Neural progenitor cell (in vitro differentiated cells): ENCODE measurements at places on chromosomes 16 and 17. TPM values are rescaled to one million over a fixed set of nuclear protein-coding genes. Genes with fewer than 3 reads are reported as not detected.
A peak's percentile ranks its signal among the peaks of the same experiment; 100 is the strongest.

LRRC45 gene
- 15.4 and 46.7 TPM in 2 replicates for total RNA-seq

COX6A2 gene
- not detected in 2 replicates for total RNA-seq

C17orf50 gene
- not detected in 2 replicates for total RNA-seq

KRTAP4-6 gene
- total RNA-seq, result not detected in 2 replicates

CALB2 gene
- 0.62 TPM in 1 of 2 replicates, not detected in the other for total RNA-seq

CCL16 gene
- not detected in 2 replicates for total RNA-seq

- H3K27ac ChIP-seq, result no peak overlapping the region
- H3K4me1 ChIP-seq, result no peaks in the 10 kb centered on the region
- no peaks in the 10 kb centered on the region for H3K36me3 ChIP-seq
Measured at GRCh38 chr16:2827831-2828520, 2.1 kb upstream of the ZG16B start.

DNA sequence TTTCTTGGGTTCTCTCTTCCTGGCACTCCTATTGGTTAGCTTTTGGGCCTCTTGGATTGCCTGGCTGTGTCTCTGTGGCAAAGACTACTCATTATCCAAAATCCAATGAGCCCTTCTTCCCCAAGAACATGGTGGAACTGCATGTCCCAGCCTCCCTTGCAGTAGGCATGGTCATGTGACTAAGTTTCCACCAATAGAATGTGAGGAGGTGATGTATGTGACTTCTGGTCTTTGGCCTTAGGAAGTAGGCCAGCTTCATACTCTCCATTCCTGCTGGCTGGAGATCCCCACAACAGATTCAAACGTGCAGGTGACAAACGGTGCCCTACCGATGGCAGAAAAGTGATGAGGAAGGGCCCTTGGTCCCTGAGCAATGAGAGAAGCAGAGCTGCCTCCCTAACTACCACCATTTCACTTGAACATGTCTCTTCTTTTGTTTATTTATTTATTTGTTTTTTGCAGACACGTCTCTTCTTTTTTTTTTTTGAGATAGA is 17.3 kb upstream of the SPN start:
- H3K4me3 ChIP-seq, result no peak overlapping the region
- no peaks in the 10 kb centered on the region for H3K36me3 ChIP-seq
- H3K27me3 ChIP-seq, result no peaks in the 10 kb centered on the region
- peaks cover 7% of the 10 kb centered on the region for H3K4me1 ChIP-seq
- no peak overlapping the region for H3K27ac ChIP-seq
- no peak for DNase-seq

GRCh38 chr17:41915566-41915965 is 3.2 kb downstream of the ACLY start:
- H3K4me1 ChIP-seq, result peaks cover 48% of the 10 kb centered on the region
- H3K36me3 ChIP-seq, result no peaks in the 10 kb centered on the region
- no peaks in the 10 kb centered on the region for H3K27me3 ChIP-seq
- no peak for DNase-seq

DNA sequence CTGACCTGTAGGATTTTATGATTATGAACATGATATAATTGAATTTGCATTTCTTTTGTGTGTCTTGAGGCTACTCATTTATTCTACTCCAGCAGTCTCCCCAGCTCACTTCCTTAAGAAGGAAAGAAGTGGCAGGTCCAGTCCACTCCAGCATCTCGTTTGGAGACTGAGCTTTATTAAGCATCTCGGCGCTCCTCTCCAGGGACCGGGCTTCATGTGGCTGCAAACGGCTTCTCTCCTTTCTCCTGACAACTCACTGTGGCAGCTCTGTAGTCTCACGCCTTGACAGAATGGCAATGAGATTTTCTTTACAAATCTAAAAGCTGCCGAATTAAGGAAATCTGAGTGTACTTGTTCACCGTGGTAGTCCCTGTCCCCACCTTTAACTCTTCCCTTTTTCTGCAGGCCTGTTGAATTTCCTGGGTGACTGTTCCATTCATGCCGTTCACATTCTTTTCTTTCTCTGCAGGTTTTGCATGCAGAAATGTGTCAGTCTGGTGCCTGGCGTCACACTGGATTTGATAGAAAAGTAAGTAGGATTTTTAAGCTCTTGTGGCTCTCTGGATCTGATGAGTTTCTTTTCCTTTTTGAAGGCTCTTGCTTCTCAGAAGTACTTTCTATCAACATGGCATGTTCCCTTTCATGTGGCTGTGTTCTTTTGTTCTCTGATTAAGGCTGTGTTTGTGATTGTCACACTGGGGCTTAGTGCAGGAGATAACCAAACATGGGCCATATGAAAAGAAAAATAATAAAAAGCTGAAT is 200.5 kb upstream of the CHMP6 start:
- H3K4me1 ChIP-seq, result peaks cover 17% of the 10 kb centered on the region
- no peaks in the 10 kb centered on the region for H3K27me3 ChIP-seq
- DNase-seq, result no peak
- H3K27ac ChIP-seq, result no peak overlapping the region

DNA sequence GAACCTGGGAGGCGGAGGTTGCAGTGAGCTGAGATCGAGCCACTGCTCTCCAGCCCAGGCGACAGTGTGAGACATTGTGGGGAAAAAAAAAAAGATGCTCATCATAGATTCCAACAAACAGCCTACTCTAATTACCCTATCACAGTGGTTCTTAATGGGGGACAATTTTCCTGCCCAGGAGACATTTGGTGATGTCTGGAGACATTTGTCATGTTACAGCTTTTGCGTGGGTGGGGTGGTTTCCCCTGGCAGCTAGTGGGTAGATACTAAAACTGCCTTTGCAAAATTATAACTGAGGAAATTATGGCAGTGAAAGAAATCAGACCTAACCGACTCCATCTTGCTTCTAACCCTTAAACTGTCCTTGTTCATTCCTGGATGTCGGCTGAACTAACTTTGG is 92.5 kb upstream of the RBL2 start:
- no peaks in the 10 kb centered on the region for H3K27me3 ChIP-seq
- no peak overlapping the region for H3K27ac ChIP-seq
- no peaks in the 10 kb centered on the region for H3K36me3 ChIP-seq

- peaks cover 9% of the 10 kb centered on the region for H3K4me1 ChIP-seq
- H3K4me3 ChIP-seq, result no peak overlapping the region
- H3K27me3 ChIP-seq, result peaks cover 100% of the 10 kb centered on the region
- H3K27ac ChIP-seq, result no peak overlapping the region
- DNase-seq, result no peak
- no peaks in the 10 kb centered on the region for H3K36me3 ChIP-seq
Measured at GRCh38 chr16:56628486-56629350, 3.1 kb downstream of the MT1E start.

- H3K36me3 ChIP-seq, result no peaks in the 10 kb centered on the region
- H3K4me3 ChIP-seq, result no peak overlapping the region
- H3K4me1 ChIP-seq, result peaks cover 4% of the 10 kb centered on the region
- no peak overlapping the region for H3K27ac ChIP-seq
Measured at GRCh38 chr16:27267037-27267677, 1.4 kb downstream of the NSMCE1 start.

DNA sequence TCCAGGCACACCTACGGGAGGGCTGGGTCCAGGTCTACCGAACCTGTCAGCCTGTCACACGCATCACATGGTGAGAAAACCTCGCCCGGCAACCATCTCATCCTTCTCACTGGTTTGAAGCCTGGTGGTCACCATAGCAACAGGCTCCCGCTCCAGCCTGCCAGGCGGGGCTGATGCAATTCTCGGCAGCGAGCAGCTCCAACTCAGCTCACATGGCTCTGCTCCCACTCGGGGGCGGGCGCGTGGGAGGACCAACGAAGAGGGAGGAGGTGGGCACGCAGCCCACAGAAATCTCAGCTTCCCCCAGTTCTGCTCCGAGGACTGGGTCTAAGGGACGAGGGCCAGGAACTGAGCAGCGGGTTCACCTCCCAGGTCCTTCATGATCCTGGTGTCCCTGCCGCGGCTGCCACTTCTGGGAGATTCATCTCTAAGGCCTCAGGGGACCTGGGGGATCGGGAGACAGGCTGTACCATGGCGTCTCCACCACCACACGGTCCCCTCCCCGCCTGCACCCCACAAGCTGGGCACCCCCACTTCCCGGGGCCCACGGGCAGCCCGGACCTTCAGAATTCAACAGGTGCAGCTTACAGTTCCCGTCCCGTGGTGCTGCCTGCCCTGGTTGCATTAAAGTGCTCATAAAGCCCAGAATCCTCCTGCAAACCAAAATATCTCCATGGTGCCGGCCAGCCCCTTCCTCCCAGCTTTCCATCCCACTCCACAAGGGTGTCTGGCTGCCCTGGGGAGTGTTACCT is 25.8 kb downstream of the ABR start:
- peaks cover 3% of the 10 kb centered on the region for H3K4me1 ChIP-seq
- H3K36me3 ChIP-seq, result no peaks in the 10 kb centered on the region
- peak; percentile 59 for DNase-seq

DNA sequence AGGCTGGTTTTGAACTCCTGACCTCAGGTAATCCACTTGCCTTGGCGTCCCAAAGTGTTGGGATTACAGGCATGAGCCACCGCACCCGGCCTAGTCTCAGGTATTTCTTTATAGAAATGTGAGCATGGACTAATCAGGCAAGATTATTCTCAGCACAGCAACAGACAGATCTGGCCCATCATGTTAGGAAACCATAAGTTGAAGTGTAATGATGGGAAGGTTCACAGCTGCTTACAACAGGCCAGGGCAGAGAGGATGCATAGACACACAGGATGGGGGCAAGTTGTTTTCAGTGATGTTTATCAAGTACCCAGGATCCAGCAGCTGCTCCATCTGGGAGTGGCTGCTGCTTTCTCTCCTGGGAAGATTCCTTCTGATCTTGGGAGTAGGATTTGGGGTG is 16.6 kb upstream of the NOS2 start:
- H3K36me3 ChIP-seq, result no peaks in the 10 kb centered on the region
- no peak for DNase-seq
- no peak overlapping the region for H3K4me3 ChIP-seq
- no peaks in the 10 kb centered on the region for H3K27me3 ChIP-seq
- peaks cover 19% of the 10 kb centered on the region for H3K4me1 ChIP-seq

DNA sequence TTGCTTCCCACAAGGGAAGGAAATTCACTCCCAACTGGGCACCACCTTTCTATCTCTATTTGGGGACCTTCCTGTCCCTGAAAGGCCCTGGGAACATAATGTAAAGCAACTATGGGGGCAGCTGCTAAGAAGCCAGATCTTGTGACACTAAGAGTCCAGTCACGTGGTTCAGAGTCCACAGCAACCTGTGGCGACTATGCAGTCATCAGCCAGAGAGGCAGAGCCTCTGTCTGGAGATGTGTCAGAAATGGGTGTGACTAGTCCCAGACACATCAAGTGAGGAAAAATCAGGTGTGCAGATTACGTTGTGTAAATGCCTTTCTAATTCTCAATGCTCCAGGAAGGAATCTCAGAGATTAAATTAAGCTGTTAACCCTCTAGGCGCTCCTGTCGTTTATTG is 26.6 kb upstream of the SKAP1 start:
- H3K4me3 ChIP-seq, result peak overlapping the region; percentile 32
- H3K27me3 ChIP-seq, result peaks cover 93% of the 10 kb centered on the region
- peak; percentile 48 for DNase-seq
- H3K4me1 ChIP-seq, result no peaks in the 10 kb centered on the region
- no peaks in the 10 kb centered on the region for H3K36me3 ChIP-seq
- H3K27ac ChIP-seq, result no peak overlapping the region

GRCh38 chr17:57774872-57775271 is 29.8 kb upstream of the CCDC182 start:
- H3K27ac ChIP-seq, result no peak overlapping the region
- peaks cover 4% of the 10 kb centered on the region for H3K27me3 ChIP-seq
- peaks cover 2% of the 10 kb centered on the region for H3K4me1 ChIP-seq
- H3K4me3 ChIP-seq, result no peak overlapping the region

GRCh38 chr17:46135126-46135812 is 58.0 kb downstream of the KANSL1 start:
- no peaks in the 10 kb centered on the region for H3K27me3 ChIP-seq
- H3K27ac ChIP-seq, result no peak overlapping the region
- H3K4me1 ChIP-seq, result peaks cover 24% of the 10 kb centered on the region
- peaks cover 2% of the 10 kb centered on the region for H3K36me3 ChIP-seq
- no peak for DNase-seq

- H3K4me3 ChIP-seq, result no peak overlapping the region
- H3K27ac ChIP-seq, result no peak overlapping the region
- H3K36me3 ChIP-seq, result no peaks in the 10 kb centered on the region
- no peaks in the 10 kb centered on the region for H3K27me3 ChIP-seq
- H3K4me1 ChIP-seq, result peaks cover 21% of the 10 kb centered on the region
Measured at GRCh38 chr17:79203016-79203415, 128.4 kb downstream of the ENGASE start.
